ENCODE measurements at places on chromosomes 3 and 15. TPM values are rescaled to one million over a fixed set of nuclear protein-coding genes. Genes with fewer than 3 reads are reported as not detected.

The CD80 gene
- 0.54 TPM for total RNA-seq

The GP9 gene
- 4.0 TPM for total RNA-seq

DNA sequence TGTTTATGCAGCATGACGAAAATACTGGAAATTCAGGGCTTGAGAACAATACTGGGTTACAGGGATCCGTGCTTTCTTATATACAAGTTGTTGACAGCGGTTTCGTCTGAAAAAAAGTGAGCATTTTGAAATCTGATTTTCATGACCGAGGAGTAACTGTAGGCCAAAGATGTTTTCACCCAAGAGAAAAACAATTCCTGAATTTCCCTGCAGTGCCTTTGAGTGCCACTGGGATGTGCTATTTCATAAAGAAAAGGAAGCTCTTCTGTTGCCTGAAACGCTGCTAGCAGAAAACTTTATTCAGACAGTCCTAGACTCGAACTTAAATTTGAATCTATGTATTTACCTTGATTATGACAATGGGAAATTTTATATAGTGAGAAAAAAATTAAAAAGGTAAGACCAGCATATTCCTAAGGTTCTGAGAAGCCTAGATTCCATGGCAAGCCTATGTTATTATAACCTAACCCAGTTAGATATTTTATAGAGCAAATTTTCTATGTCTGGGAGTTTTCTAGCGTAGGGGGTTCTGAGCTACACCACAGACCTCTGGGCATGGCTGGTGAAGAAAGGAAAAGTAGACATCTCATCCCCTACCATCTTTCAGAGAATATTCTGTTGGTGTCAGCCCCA lies 30.2 kb downstream of the KCNAB1 start:
- peak; percentile 30 for DNase-seq

- DNase-seq = no peak
Observed at GRCh38 chr3:123739754-123740153, 144.4 kb downstream of the MYLK start.

- DNase-seq = no peak
Observed at GRCh38 chr15:52115598-52116427, 3.2 kb upstream of the BCL2L10 start.

DNA sequence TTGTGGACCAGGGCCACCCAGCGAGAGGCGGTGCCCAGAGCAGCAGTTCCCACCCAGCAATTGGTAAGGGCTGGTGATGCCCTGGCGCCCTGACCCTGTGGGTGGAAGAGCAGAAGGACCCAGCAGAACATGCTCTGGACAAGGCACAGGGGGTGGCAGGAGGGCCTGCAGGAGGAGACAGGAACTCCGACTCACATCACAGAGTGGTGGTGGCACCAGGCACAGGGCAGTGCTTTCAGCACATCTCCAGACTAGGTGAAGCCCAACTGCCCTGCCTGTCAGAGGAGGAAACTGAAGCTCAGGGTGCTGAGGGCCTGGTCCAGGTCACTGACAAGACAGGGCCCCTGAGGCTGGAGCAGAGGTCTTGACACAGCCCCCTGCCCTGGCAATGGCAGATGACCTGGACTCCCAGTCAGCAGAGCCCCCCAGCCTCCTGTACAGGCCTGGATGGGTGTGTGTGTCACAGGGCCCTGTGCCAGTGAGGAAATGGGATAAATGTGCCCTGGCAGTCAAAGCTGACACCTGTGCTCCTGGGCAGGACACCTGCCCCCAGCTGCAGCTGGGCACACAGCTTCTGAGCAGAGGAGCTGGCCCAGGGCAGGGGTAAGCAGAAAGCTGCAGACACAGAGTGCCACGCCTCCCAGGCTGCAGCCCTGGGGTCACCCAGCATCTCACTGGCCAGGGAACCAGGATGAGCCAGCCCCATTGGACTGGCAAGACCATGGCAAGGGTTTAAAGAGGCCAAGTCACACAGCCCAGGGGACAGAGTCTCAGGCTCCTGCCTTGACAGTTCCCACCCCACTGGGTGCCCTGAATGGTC lies 11.4 kb downstream of the KLF15 start:
- DNase-seq = no peak

Measured in hematopoietic multipotent progenitor cell (in vitro differentiated cells).